Thoracic aorta (tissue), 2 donors: ENCODE measurements at places on chromosomes 7 and 10. TPM values are rescaled to one million over a fixed set of nuclear protein-coding genes. Genes with fewer than 3 reads are reported as not detected.
A peak's percentile ranks its signal among the peaks of the same experiment; 100 is the strongest.

The GJD4 gene
- not detected for total RNA-seq

The COL17A1 gene
- 0.95 TPM for total RNA-seq

The SAP25 gene
- 0.81 TPM for total RNA-seq

The C1QL3 gene
- total RNA-seq: not detected

The LIPJ gene
- not detected for total RNA-seq

The UCMA gene
- not detected for total RNA-seq

The PHYHIPL gene
- 2.6 TPM for total RNA-seq

DNA sequence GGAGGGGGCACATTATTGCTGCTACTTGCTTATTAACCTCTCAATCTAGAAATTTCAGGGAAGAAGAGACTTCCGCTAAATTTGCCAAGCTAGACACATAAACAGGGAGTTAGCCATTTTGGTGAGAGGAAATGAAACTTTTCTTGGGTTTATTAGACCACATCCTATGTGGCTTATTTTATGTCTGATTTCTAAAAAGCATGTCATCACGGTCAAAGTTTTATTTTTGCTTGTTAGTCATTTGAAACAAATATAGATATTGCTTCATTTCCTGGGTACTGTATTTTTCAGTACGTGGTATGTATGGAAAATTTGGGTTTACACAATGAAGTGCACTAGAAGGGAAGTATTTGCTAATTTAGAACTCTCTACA lies 144.1 kb downstream of the TCF7L2 start:
- H3K27ac ChIP-seq: no peak overlapping the region
- DNase-seq: no peak
- no peak overlapping the region for H3K4me3 ChIP-seq

- no peak overlapping the region for H3K27ac ChIP-seq
- H3K36me3 ChIP-seq: peaks cover 38% of the 10 kb centered on the region
- no peak overlapping the region for H3K4me3 ChIP-seq
- no peaks in the 10 kb centered on the region for H3K27me3 ChIP-seq
These were observed 24.9 kb downstream of the CYP17A1 start for GRCh38 chr10:102812231-102812876.

DNA sequence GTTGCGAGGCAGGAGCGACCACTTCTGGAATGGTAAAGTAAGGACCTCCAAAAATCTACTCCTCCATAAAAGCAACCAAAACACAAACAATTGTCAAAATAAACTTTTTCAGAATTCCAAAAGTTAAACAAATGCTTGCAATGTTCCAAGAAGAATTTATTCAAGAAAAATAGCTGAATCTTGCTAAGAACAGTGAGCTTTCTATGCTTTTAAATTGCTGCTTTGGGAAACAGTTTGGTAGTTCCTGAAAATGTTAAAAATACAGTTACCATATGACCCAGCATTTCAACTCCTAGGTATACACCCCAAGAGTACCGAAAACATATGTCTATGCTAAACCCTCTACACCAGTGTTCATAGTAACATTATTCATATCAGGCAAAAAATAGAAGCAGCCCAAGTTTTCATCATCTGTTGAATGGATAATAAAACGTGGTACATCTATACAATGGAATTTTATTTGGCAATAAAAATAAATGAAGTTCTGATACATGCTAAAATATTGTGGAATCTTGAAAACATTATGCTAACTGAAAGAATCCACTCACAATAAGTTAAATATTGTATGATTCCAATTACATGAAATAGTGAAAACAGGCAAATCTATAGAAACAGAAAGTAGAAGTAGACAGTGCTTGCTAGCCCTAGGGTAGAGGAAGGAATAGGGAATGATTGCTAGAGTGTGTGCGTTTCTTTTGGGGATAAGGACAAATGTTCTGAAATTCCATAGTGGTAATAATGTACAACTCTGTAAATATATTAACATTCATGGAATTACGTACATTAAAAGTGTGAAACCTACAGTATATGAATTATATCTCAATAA lies 57.0 kb downstream of the LRRN3 start:
- no peaks in the 10 kb centered on the region for H3K36me3 ChIP-seq
- peaks cover 10% of the 10 kb centered on the region for H3K4me1 ChIP-seq
- no peaks in the 10 kb centered on the region for H3K27me3 ChIP-seq
- no peak overlapping the region for H3K4me3 ChIP-seq
- no peak overlapping the region for H3K27ac ChIP-seq
- DNase-seq: no peak

DNA sequence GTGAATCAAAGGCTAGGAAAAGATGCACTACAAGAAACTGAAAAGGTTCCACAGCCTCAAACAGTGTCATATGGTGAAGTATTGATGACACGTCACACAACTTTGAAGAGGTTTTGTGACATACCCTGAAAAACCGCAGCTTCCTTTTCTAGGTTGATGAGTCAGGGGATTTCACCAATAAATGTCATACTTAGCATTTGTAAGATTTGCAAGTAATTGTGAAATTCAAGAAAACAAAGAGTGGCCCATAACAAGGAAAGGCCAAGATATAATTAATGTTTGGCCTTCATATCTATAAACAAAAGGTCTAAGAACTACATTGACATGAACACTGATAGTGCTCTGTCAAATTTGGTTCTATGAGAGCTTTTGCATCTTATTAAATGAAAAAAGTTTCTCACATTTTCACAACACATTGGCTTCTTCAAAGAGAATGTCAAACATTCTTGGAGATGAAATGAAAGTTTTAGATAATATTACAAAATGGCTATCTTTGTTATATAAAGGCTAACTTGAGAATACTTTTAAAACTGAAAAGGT lies 62.0 kb upstream of the NAMPT start:
- no peak overlapping the region for H3K4me3 ChIP-seq
- no peaks in the 10 kb centered on the region for H3K27me3 ChIP-seq
- H3K4me1 ChIP-seq: peaks cover 3% of the 10 kb centered on the region
- no peaks in the 10 kb centered on the region for H3K36me3 ChIP-seq

- H3K36me3 ChIP-seq: no peaks in the 10 kb centered on the region
- H3K27ac ChIP-seq: no peak overlapping the region
- no peak overlapping the region for H3K4me3 ChIP-seq
- H3K27me3 ChIP-seq: no peaks in the 10 kb centered on the region
These were observed 43.0 kb upstream of the COL1A2 start for GRCh38 chr7:94351703-94352102.

DNA sequence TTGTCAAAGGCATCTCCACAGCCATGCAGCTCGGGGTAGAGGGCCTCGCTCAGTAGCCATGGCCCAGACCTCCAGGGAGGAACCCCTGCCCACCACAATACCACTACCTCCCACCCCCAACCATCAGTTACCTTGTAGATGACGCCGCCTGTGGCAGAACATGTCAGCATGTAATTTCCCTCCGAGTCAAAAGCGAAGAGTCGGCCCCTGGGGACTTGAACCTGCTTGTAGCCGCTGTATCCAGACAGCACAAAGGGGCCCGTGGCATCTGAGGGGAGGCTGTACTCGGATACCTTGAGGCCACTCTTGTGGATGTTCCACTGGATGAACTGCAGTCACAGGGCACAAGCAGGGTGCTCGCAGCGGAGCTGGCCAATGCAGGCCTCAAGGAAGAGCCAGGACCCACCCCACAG lies 16.3 kb upstream of the CYREN start:
- DNase-seq: no peak
- H3K4me3 ChIP-seq: no peak overlapping the region
- peaks cover 56% of the 10 kb centered on the region for H3K36me3 ChIP-seq
- H3K27ac ChIP-seq: no peak overlapping the region
- H3K27me3 ChIP-seq: no peaks in the 10 kb centered on the region
- H3K4me1 ChIP-seq: no peaks in the 10 kb centered on the region

- H3K4me1 ChIP-seq: no peaks in the 10 kb centered on the region
- H3K27ac ChIP-seq: no peak overlapping the region
- no peaks in the 10 kb centered on the region for H3K27me3 ChIP-seq
- no peak overlapping the region for H3K4me3 ChIP-seq
These were observed 10.8 kb upstream of the ZNF862 start for GRCh38 chr7:149827089-149827981.

DNA sequence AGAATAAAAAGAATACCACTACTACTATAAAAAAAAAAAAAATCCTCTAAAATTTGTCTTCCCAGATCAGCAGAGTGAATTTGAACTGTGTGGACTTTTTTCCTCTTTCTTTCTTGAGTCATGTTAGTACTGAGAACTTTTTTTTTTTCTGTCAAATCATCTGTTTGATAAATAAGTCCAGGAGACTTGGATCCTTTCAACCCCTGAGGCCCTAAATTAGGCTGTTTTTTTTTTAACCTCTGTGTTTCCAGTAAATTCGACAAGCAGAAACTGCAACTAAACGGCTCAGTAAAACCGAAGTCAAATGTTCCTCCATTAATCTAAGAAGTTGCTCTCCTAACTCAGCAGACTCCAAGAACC lies 2.7 kb downstream of the MAP3K8 start:
- H3K4me1 ChIP-seq: peaks cover 36% of the 10 kb centered on the region
- H3K27me3 ChIP-seq: no peaks in the 10 kb centered on the region
- H3K27ac ChIP-seq: peak overlapping the region; percentile 99
- DNase-seq: no peak

GRCh38 chr7:112896026-112896601 lies 105.9 kb upstream of the TMEM168 start:
- H3K27ac ChIP-seq: no peak overlapping the region
- no peaks in the 10 kb centered on the region for H3K27me3 ChIP-seq
- DNase-seq: no peak
- no peaks in the 10 kb centered on the region for H3K36me3 ChIP-seq
- H3K4me3 ChIP-seq: no peak overlapping the region

DNA sequence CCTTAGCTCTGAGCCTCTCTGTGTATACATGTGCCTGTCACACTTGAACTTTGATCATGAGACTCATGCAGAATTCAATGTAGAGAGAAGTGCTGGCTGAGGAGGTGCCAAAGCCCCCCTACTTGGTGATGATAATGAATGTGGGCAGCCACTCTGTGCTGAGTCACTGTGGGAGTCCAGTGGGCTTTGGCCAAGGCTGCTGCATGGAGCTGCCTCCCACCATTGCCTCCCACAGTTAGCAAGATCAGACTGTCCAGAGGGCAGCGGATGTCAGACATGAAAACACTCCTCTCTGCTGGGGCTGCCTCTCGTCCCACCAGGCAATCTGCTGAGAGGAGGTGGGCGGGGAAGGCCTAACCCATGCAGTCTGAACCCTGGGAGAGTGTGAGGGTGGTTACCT lies 180.3 kb downstream of the SH2D4B start:
- H3K36me3 ChIP-seq: no peaks in the 10 kb centered on the region
- no peaks in the 10 kb centered on the region for H3K27me3 ChIP-seq
- H3K4me1 ChIP-seq: no peaks in the 10 kb centered on the region
